ENCODE measurements at places on chromosomes 4 and X.

DNA sequence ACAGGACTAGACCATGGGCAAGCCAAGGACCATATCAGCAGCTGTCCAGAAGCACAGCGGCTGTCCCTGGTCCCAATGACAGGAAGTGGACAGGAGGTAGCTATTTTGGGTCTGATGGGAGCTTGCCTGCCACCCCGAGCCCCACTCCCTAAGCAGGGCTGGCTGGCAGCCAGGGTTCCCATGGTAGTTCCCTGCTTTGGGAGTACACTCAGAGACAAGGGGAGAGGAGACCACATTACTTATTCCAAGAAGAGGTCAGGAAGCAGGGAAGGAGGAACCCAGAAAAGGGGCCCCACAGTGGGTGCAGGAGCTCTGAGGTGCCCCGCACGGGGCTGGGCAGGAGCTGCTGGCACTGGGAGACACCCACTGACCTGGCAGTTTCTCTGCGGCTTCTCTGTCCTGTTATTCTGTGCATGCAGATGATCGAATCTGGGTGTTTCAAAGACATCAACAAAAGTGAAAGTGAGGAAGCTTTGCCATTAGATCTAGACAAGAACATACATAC, 36.3 kb downstream of the HTT-AS start:
- peak; percentile 63 for DNase-seq

DNA sequence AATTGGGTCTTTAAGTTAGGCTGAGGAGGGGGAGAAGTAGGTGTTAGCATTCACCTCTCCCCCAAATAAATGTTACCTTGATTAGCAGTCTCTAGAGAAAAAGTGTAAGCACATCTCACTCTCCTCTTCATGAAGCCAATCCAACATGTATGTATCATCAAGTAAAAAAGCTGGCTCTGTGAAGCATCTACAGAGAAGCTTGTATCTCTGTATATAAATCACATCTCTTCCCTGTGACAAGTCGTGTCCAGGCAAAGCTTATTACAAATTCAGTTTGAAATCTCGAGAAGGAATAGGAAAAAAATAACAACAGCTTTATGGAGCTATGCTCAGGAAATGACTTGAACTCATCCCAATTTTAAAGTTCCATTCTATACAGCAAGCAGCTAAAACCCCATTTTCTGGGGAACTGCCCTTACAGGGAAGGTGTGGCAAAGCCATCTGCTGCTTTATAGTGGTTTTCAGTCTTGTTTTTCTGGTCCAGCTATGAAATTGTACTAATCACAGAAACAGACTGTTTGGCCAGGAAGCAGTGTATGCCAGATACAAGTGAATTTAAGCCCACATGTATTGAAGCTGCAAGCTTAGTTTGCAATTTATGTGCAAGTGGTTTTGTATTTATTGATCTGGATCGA, 313.3 kb upstream of the NOCT start:
- no peak for DNase-seq

GRCh38 chr4:24190761-24191695, 301.2 kb upstream of the PPARGC1A start:
- peak; percentile 12 for DNase-seq

DNA sequence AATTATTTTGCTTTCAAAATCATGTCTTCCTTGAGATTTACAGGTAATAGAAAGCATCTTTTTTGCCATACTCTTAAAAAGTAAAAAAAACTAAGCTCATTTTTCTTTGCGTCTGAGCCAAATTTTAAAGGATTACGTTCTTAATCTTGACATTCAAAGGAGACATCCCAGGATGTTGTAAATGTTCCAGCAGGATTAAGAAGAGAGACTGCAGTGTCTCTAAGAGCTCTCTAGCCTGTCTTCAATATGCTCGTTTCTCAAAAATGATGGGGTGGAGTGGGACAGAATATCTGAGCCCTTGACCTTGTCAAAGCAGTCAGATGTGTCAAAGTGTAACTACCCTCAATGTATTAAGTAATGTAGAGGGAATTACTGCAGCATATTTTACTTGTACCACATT, 363.3 kb downstream of the PCDH7 start:
- DNase-seq: no peak

GRCh38 chr4:3145234-3145924, 70.9 kb downstream of the HTT start:
- no peak for DNase-seq

DNA sequence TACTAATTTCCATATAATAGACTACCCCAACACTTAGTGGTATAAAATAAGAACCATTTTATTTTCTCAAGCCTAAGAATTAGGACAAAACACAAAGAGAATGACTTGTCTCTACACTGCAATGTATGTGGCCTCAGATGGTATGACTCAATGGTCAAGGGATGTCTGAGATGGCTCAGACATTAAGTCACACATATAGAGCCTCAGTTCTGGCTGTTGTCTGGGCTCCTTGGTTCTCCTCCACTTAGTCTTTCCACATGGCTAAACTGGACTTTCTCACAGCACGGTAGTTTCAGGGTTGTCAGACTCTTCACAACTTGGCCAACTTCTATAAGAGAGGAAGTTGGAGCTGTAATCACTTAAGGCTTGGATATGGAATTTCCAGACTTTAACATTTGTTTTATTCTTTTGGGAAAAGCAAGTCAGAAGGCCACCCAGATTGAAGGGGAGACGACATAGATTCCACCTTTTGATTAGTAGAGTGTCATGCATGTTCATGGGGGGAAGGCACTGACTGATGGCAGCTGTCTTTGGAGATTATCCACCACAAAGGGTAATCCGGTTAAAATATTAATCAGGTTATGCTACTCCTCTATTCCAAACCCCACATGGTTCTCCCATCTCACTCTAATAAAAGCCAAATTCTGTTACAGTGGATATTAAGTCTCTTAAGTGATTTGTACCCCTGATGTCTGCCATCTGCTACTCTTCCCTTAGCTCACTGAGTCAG, 9.4 kb downstream of the IL15 start:
- no peak for DNase-seq

GRCh38 chrX:119729408-119730201, 28.8 kb upstream of the SOWAHD start:
- no peak for DNase-seq

- peak; percentile 71 for DNase-seq
These were observed 6.4 kb downstream of the UVSSA start for GRCh38 chr4:1353186-1354055.

GRCh38 chr4:7183780-7184460, 8.4 kb upstream of the SORCS2 start:
- peak; percentile 13 for DNase-seq

DNA sequence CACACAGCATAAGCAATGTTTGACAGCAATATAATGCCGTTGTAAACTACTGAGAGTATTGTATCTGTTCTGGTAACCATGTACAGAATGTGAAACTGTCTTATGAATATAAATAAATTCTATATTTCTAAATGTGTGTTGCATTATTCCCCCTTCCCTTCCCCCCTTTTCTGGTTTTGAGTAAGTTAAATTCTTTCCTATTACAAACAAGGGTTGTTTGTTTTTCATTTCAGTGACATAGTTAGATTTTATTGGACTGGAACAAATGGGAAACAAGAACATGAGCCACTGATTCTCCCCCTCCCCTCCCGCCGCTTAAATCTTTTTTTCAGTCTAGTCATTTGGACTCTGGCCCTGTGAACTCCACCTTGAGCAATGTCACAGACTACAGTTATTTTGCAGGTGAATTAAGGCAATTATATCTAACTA, 69.8 kb downstream of the GPAT3 start:
- DNase-seq: no peak

DNA sequence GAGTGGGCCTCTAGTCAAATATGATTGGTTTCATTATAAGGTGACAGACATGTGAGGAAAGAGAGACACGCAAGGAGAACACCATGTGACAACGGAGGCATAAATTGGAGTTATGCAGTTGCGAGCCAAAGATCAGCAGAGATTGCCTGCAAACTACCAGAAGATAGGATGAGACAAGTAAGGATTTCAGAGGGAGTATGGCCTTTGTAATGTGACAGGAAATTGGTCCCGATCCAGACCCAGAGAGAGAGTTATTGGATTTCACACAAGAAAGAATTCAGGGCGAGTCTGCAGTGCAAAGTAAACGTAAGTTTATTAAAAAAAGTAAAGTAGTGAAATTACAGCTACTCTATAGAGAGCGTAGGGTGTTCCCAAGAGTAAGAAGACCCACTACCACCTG, 35.7 kb upstream of the NDST4 start:
- no peak for DNase-seq

DNA sequence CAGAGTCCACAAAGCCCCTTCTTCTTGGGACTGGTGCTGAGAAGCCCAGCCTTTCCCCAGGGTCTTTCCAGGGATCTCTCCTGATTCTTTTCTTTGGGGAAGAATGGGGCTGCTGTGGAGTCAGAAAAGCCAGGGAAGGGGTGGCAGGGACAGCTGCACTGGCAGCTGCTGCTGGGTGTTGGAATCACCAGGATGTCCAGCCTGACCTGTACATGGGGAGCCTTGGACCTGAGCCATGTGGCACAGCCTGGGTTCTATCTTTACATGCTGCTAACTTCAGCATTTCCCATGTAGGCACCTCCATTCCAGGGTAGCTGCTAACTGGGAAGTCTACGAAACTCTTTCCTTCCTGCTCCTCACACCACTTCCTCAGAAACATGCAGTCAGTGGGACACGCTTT, 36.0 kb downstream of the MED28 start:
- no peak for DNase-seq

DNA sequence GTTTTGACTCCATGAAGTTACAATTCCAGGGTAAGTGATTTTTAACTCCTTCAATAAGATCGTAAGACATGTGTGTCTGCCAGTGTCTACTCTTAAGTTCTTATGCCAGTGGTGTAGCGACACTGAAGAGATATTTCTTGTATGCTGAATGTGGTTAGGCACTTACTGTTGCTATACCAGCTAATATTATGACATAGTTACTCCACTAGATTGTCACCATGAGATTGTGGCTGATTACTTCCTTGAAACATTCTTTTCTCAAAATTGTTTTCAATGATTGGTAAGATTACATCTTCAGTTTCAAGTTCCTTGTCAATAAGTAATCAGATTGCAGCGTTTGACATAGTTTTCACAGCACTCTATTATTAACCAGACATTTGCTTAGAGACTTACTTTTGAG, 60.6 kb upstream of the PAGE5 start:
- no peak for DNase-seq

- no peak for DNase-seq
These were observed 50.8 kb downstream of the CHM start for GRCh38 chrX:85996555-85996954.

DNA sequence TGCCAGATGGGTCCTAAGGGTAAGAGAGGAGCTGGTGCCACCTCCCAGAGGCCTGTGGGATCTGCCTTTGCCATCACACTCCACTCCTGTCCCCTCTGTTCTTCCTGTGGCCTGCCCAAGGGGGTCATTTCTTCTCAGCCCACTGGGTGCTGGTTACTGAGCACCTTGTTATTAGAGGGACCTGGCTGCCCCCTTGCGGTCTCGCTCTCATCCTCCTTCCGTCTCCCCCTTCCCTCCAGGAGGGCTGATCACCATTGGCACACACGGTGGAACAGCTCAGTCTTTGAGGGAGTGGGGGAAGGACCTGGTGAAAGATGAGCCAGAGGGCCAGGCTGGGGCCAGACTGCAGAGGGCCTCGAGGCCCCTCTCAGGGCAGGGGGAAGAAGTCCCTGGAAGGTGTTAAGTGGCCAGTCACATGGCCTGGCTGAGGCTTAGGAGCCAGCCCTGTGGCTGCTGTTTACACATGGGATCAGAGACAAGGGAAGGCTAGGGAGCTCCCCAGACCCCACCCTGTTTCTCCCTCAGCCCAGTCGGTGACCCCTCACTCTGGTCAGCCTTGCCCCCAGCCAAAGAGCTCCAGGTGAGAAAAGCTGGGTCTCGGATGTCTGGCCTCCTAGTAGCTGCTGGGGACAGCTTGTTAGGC, 68.1 kb downstream of the MTMR1 start:
- no peak for DNase-seq

DNA sequence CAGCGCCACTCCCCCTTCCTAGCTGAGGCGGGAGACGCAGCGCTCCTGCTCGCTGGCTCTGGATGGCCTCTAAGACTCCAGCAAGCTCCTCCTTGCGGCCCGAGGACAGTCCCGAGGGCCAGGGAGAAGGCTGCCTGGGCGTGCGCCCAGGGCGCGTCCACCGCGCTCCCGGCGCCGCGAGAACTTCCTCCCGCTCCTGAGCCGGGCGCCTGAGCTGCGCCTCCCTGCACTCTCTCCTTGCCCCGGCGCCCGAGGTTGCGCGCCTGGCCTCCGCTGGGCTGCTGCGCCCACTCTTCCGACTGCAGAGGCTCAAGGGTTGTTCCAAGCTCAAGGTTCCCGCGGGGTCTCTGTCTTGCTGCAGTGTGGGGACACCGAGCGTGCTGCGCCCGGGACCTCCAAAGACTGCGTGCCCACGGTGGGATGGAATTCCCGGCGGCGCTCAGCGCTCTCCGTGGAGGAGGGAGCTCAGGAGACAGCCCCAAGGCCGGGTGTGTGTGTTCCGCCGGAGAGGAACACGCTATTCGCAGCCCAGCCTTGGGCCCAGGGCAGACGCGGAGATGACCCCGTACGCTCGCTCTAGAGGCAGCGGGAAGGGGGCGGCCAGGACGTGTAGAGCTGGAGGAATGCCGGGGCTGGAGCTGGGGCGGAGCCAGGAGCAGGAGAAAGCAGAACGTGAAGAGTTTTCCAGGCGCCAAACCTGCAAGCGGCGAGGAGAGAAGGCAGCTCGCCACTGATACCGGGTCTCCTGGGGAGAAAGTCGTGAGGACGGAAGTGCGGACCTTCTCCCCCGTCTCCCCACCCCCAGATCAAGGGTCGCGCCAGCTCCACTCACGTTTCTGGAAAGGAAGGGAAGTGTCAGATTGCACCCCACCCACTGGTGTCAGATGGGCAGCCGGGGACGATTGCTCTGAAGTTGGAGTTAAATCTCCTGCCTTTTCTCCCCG, at the start of gene ARHGAP6:
Gene ARHGAP6, minus strand, starts transcription at position 753 of the 944 bp plus-strand sequence. CDS start 1,092 bp downstream, outside the sequence.
- peak; percentile 70 for DNase-seq

GRCh38 chrX:103927030-103927429, 35.4 kb upstream of the TMSB15B start:
- no peak for DNase-seq

- no peak for DNase-seq
These were observed 2.1 kb downstream of the NSD2 start for GRCh38 chr4:1873291-1873690.

- DNase-seq: no peak
These were observed 8.2 kb downstream of the DCAF8L2 start for GRCh38 chrX:27598312-27598711.

- DNase-seq: no peak
These were observed 16.6 kb downstream of the FGD1 start for GRCh38 chrX:54479136-54480111.

DNA sequence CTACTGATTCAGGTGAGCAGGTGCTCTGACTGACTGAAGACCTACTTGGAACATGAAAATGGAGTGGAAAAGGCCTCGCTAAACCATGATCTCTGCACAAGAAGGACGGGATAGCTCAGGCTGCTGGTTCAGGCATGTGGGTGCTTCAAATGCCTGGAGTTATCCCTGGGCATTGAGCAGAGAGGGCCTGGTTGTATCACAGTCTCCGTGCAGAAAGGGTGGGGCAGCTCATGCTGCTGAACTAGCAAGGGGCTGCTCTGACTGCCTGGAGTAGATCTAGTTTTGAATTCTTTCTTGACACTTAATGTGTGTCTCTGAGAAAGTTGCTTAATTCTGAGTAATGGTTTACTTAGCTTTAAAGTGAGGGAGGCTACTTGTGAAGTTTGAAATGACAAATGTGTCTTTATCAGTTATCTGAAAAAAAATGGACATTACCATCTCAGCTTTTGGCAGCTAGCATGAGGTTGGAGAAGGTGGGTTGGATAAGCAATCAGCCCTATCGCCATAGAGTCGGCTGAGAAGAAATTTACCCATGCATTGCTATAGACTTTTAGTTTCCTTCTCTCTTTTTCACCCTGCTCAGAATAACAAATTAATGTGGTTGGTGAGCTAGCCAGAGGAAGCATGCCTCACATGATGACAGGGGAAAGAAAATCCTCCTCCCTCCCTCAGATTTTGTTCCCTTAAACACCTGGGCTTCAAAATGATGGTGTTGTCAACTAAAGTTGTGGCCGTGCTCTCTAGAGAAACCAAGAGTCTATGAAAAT, 832.4 kb downstream of the STIM2 start:
- no peak for DNase-seq

Measured in left lung (tissue), 14 donors.